ENCODE measurements at places on chromosomes 7 and 10.
A peak's percentile ranks its signal among the peaks of the same experiment; 100 is the strongest.

GRCh38 chr7:15577600-15577999 is 15.8 kb upstream of the AGMO start:
- no peak for DNase-seq

GRCh38 chr10:130573446-130573845 is 437.3 kb downstream of the GLRX3 start:
- no peak for DNase-seq

DNA sequence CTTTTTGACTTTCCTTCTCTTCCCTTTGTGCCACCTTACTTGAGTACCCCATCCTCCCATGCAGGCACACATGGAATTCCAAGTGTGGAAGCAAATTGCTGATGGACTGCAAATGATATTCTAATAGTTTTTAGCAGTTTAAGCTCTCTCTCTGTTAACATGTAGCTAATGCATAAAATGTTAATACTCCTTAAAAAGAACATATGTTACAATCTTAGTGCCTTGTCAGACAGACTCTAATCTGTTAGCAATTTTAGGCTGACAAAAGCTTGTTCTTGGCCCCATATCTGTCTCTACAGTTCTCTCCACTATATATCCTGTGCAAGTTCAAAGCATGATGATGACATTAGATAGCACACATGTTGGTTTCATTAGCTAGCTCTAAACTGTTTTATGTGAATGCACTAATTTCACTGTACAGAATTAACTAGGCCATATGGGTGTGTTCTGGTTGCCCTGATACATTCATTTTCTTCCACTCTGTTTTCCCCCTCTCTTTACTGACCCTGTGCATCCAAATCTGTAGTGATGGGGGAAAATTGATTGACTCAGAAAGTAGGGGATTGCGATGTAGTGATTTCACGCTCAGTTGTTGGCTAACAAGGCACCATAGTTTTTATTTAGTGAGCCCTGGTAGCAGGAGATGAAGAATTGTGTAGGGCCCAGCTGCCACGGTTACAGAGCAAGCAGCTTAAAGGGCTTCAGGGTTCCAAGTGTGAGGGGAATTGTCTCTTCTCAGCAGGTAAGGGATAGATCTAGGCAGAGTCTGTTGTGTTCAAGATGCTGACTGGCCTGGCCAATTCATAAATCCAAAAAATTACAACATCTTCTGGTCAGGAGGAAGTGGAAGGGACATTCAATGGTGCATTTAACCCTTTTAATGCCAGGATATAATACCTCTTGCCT is 114.6 kb upstream of the FZD1 start:
- no peak for DNase-seq

GRCh38 chr10:29749150-29749549 is 114.4 kb upstream of the SVIL start:
- DNase-seq, result no peak

DNA sequence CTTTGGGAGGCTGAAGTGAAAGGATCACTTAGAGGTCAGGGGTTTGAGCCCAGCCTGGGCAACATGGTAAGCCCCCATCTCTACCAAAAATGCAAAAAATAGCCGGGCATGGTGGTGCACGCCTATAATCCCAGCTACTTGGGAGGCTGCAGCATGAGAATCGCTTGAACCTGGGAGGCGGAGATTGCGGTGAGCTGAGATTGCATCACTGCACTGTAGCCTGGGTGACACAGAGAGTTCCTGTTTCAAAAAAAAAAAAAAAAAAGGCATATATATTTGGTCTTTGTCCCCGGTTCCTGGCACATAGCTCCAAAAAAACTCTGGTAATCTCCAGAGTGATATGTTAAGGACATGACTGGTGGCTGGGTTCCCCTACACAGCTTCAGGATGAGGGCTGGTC is 147.3 kb downstream of the SEC23IP start:
- no peak for DNase-seq

DNA sequence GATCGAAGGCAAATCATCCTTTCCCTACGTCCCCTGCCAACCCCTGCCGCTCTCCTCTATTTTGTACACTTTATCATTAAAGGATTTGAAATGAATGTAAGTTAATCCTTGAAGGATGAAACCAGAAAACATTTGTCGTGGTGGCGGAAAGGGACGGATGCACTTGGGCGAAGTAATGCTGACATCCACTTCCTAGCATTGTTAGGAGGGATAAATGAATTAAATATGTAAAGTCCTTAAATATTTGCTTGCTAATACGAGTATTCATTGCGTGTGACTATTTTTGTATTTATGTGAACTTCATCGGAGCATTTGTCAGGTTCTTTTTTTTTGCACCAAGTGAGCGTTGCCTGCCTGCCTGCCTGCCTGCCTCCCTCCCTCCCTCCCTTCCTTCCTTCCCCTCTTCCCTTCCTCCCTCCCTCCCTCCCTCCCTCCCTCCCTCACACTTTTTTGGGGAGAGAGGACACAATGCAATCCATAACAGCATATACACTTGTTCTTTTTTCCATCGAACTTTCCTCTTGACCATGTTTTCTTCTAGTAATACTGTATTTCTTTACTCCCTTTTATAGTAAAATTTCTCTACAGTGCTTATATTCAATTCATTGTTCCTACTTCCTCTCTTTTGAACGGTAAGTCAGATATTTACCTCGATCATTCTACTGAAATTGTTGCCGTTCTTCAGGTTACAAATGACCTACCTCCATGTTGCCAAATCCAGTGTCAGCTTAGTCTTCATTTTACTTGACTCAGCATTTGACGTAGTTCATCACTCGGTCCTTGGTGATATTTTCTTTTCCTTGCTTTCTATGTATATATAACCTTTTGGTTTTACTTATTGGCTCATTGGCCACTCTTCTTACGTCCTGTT is 831 bp downstream of the CCDC7 start:
- DNase-seq, result peak; percentile 9

DNA sequence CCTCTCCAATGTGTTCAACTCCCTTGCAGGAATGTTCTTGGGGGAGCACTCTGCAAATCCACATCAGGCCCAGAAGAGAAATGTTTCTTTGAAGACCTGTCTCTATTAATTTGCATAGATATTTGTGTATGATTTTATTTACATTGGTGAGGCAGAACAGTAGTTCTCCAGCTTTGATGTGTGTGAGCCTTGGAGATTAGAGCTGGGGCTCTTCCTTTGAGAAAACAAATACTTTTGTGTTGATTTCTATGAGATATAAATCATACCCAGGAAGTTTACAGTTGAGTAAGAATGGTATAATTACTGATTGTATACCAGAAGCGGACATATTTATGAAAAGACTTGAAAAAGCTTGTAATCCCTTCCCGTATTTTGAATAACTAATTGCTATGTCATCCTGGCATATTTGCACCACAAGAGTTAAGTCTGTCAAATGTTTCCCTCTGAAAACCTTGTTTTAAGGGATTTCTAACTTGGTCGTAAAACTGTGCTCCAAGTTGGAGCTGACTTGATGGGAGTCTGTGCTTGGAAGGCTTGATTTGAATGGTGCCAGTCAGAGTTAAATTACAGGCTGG is 468.5 kb downstream of the LRMDA start:
- DNase-seq, result no peak

DNA sequence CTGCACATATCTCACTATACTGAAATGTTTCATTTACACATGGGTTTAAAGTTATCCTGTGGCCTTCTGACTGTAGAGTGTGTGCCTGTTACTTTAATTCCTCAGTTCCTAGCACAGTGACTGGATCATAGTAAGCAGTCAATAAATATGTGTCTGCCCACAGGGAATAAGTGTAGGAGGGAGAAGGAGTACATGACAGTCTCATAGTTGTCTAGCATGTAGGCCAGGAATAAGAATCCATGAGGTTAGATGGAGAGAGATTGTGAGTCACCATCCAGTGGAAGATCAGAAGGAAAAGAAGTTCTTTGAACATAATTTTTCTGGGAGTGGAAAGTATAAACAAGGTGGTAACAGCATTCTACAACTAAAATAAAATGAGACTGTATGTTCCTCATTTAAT is 36.6 kb upstream of the SEMA3A start:
- DNase-seq, result no peak

DNA sequence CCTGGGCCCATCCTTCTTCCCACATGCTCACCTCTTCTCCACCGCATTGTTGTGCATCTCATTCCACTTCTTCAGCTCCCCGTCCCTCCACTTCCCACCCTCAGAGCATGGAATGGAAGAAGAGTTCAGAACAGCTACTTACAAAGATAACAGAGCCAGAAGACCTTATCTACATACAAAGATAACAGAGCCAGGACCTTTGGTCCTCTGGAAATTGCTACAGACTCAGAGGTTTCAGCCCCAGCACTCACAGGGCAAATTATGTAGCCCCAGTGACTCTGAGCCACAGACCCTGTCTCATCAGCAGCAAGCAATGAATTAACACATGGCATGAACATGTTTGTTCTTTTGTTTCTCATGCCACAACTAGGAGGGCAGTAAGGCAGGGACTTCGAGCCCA is 28.7 kb upstream of the SLC29A3 start:
- DNase-seq, result no peak

DNA sequence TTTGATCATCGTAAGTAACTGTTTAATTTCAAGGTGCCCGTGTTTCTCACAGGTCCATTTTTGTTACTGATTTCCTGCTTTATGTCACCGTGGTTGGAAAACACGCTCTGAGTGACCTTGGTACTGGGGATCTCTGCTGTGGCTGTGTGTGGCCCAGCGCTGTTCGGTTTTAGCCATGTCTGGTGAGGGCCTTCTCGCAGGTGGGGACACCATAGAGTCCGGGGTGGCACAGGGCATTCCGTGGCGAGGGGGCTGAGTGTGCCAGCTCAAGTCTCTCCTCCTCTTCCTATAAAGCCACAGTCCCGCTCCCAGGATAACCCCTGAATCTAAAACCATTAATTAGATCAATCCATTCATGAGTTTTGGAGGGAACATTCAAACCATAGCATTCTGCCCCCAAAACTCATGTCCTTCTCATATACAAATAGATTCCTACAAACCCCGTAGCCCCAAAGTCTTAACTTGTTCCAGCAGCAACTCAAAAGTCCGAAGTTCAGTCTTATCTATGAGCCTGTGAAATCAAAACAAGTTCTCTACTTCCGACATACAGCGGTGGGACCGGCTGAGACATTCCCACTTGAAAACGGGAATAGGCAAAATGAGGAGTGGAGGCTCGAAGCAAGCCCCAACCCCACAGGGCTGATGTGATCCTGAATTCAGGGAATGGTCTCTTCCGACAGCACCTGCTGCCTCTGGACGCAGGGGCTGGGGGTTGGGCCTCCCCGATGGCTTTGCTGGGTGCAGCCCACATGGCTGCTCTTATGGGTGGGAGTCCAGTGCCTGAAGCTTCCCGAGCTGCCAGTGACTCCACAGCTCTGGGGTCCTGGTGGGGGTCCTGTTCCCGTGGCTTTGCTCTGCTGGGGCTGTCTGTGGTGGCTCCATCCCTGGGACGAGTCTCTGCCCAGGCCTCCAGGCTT is 55.0 kb upstream of the NKX6-2 start:
- no peak for DNase-seq

DNA sequence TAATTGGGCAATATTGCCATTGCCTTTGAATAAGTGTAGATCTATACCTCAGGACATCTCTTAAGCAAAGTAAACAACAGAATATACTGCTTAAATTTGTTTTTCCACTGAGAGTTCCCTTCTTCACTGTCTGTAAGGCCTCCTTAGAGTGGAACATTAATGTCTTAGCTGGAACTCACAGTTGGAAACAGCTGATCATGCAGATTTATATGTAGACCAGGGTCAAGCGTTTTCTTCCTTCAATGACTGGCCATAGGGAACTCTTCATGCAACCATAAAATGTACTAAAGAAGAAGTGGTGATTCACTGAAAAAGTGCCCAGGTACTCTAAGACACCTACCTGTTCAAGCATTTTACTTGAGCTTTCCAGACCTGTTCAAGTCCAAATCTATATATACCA is 18.3 kb upstream of the TBX20 start:
- no peak for DNase-seq

DNA sequence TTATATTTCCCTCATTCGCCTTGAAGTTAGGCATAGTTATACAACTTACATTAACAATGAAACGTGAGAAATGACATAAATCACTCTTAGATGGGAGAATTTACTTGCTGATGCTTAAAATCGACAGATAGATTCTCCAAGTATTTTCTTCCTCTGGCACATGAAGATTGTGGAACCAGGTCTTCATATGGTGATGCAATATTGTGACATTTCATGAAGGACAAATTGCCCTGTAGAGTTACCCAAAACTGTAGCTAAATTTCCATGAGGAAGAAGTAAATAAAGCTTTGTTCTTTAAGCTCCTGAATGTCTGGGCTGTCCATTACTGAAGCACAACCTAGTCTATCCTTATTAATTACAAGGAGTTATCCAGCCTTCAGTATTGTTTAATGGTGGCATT is 353.1 kb downstream of the THSD7A start:
- DNase-seq, result no peak

GRCh38 chr10:88395677-88396076 is 187.4 kb downstream of the RNLS start:
- no peak for DNase-seq

DNA sequence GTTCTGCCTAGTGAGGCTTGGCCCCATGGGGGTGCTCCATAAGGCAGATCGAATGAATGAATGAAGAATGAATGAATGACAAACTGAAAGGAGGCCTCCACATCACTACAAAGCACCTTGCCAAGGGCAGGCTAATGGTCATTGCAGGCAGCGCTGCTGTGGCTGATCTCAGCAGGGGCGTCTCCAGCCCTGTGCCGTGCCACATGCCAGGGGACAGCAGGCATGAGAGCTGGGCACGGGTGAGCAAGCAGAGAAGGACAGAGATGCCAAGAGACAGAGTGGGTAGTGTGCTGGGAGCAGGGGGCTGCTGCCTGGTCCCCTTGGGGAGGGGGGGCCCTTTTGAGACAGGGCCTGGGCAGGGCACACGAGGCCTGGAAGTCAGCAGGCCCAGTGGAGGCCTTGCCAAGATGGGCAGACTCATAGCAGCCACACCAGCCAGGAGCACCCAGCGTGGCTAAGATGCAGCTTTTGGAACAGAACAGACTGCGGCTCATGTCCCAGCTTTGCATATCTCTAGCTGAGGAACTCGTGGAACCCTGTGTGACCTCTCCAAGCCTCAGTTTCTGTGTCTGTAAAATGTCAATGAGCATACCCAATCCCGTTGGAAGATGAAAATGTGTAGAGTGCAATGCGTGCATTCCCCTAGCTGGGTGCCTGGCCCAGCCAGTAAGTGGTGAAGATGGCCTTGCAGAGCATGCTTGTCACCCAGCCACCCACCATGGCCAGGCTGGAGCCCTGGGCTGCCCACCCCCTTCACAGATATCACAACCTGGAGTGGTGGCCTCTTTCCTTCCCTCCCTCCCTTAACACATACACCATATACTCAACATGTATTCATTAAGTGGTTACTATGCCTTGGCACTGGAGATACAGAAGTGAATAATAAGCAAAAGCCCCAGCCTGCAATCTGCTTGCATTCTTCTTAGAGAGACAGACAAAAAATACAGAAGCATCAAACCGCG is 61.1 kb upstream of the LRRC18 start:
- no peak for DNase-seq

All from foreskin melanocyte (primary cell).